Suprapubic skin (tissue), 4 donors: ENCODE measurements at places on chromosomes 7 and 10. TPM values are rescaled to one million over a fixed set of nuclear protein-coding genes. Genes with fewer than 3 reads are reported as not detected.

- no peak overlapping the region for H3K4me3 ChIP-seq
- H3K36me3 ChIP-seq: no peaks in the 10 kb centered on the region
- no peak overlapping the region for H3K27ac ChIP-seq
- H3K27me3 ChIP-seq: no peaks in the 10 kb centered on the region
These were observed 169.9 kb downstream of the CREB5 start for GRCh38 chr7:28582226-28582625.

GRCh38 chr7:139931190-139931934 is 102.3 kb downstream of the TBXAS1 start:
- no peaks in the 10 kb centered on the region for H3K4me1 ChIP-seq
- H3K36me3 ChIP-seq: no peaks in the 10 kb centered on the region
- H3K27ac ChIP-seq: no peak overlapping the region
- no peak for DNase-seq
- no peaks in the 10 kb centered on the region for H3K27me3 ChIP-seq

DNA sequence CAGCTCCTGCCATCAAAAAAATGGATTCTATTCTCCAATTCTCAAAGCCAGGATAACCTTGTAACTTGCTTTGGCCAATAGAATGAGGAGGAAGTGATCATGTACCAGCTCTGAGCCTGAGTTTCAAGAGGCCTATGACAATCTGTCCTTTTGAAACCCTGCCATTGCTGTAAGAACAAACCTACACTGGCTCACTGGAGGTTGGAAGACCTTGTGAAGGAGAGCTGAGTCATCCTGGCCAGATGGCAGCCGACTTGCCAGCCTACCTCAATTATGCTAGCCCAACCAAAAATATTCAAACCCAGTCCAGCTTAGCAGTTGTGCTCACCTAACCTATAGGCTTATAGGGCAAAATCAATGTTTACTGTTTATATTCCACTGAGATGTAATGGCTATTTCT is 93.0 kb downstream of the HGF start:
- no peak overlapping the region for H3K27ac ChIP-seq
- H3K4me3 ChIP-seq: no peak overlapping the region
- DNase-seq: no peak
- H3K4me1 ChIP-seq: no peaks in the 10 kb centered on the region
- H3K27me3 ChIP-seq: no peaks in the 10 kb centered on the region
- H3K36me3 ChIP-seq: no peaks in the 10 kb centered on the region

Gene NKX2-3
- total RNA-seq: not detected

Gene ALDH18A1
- 44.6 TPM for total RNA-seq
